Activated CD4-positive, alpha-beta T cell treated with anti-CD3 and anti-CD28 coated beads, Interleukin-2, amount 10 ng/mL, durations not matched to agents 24 days and 14 days (primary cell): ENCODE measurements at places on chromosomes 16 and 17.

GRCh38 chr16:2142942-2143877, 5.2 kb upstream of the RAB26 start:
- H3K4me3 ChIP-seq, result no peak overlapping the region
- H3K27ac ChIP-seq, result no peak overlapping the region
- peaks cover 2% of the 10 kb centered on the region for H3K4me1 ChIP-seq
- no peaks in the 10 kb centered on the region for H3K36me3 ChIP-seq
- no peak for DNase-seq
- H3K27me3 ChIP-seq, result peaks cover 6% of the 10 kb centered on the region

GRCh38 chr17:75476271-75476671, 19.8 kb downstream of the TMEM94 start:
- DNase-seq, result no peak
- no peak overlapping the region for H3K4me3 ChIP-seq
- no peak overlapping the region for H3K27ac ChIP-seq
- H3K36me3 ChIP-seq, result peaks cover 21% of the 10 kb centered on the region
- peaks cover 2% of the 10 kb centered on the region for H3K4me1 ChIP-seq

DNA sequence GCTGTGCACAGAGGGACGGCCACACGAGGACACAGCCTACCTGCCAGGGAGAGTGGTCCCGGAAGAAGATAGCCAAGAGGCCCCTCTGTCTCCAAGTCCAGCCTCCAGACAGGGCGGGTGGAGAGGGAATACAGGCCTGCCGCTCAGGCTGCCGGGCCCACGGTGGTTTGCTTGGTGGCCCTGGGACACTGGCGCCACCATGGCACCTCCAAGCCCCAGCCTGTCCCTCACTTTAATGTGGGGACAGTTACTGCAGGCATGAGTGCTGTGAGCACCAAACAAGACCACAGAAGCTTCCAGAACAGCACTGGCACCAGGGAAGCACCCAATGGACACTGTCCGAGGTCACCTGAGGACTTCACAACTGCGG, 22.0 kb upstream of the CHMP6 start:
- DNase-seq, result no peak
- H3K27ac ChIP-seq, result no peak overlapping the region
- H3K4me3 ChIP-seq, result no peak overlapping the region
- H3K27me3 ChIP-seq, result peaks cover 2% of the 10 kb centered on the region
- H3K36me3 ChIP-seq, result peaks cover 12% of the 10 kb centered on the region

DNA sequence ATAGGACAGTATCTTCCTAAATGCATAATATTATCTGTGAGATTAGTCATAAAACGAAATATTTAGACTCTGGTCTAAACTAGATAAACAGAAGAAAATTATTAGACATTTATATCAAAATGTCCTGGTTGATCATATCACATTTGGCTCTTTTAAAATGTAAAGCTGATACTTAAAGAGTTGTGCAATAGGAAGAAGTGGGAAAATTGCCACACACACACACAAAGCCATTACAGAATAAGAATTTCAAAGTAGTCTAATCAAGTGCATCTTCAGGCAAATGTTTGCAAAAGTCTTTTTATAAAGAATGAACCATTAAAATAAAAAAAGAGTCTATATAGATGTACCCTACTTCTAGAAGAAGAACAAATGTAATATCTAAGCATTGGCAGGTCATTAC, 301.7 kb downstream of the KIF2B start:
- H3K27ac ChIP-seq, result no peak overlapping the region
- H3K36me3 ChIP-seq, result no peaks in the 10 kb centered on the region
- no peaks in the 10 kb centered on the region for H3K27me3 ChIP-seq
- DNase-seq, result no peak

DNA sequence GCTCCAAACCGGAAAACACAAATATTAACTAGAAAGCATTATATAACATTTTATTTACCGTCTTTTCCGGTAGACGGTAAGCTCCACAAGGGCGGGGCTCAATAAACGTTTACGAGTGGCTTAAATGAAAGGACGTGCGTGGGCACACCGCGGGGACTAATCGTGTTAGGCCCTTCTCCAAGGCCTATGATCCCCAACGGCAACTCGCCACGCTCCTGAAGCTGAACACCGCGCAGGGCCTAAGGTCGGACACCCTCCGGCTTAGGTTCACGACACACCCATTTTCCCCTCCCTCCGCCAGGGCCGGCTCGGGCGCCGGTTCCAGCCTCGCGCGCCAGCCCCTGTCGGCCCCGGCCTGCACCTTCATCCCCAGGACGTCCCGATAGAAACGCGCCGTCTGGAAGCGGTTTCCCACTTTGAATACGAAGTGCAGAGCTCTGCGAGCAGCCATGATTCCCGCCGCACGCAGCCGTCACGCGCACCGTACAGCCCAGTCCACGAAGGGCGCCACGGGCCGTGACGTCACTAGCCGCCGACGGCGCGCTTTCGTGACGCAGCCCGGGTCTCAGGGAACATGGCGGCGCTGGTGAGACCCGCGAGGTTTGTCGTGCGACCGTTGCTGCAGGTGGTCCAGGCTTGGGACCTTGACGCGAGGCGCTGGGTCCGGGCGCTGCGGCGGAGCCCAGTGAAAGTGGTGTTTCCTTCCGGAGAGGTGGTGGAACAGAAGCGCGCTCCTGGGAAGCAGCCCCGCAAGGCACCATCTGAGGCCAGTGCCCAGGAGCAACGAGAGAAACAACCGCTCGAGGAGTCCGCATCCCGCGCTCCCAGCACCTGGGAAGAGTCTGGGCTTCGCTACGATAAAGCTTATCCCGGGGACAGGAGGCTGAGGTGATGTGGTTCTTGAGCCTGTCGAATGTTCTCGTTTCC, at the start of the genes GLOD4 and MRM3:
Gene GLOD4 (minus strand): TSS at position 476 of the 927 bp plus-strand sequence. CDS start 25 bp downstream, at position 451.
Gene MRM3 (plus strand): TSS at position 549 of the 927 bp plus-strand sequence. CDS start 26 bp downstream, at position 575.
- H3K27ac ChIP-seq, result peak within 1 kb of the TSS; percentile 92
- H3K36me3 ChIP-seq, result peaks cover 42% of the 10 kb centered on the region
- H3K27me3 ChIP-seq, result no peaks in the 10 kb centered on the region
- peak within 1 kb of the TSS; percentile 96 for H3K4me3 ChIP-seq
- H3K4me1 ChIP-seq, result peaks cover 26% of the 10 kb centered on the region

GRCh38 chr16:3748307-3748706, 31.0 kb upstream of the TRAP1 start:
- no peak for DNase-seq
- peaks cover 12% of the 10 kb centered on the region for H3K4me1 ChIP-seq
- H3K27ac ChIP-seq, result no peak overlapping the region
- no peak overlapping the region for H3K4me3 ChIP-seq

DNA sequence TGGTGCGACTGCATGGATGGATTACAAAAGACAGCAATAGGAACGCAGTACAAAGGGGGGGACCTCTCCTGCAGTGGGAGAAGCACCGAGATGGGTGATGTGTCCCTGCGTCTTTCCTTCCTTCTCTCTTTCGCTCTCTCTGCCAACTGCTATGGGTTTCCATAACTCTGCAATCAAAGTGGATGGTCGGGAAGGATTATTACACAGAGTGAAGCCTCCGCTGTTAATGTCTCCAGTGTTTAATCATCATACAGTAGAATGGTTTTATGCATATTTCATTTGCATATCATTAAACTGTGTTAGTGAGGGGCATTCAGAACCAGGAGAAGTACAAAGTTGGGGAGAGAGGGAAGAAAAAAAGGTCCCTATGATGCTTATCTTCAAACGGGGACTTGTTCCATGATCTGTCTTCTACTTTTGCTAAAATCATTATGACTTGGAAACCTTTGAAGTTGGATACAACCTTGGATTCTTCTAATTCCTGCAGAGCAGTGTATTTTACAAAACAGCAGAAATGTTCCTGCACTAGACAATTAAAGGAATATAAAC, 255.9 kb upstream of the PMFBP1 start:
- no peaks in the 10 kb centered on the region for H3K4me1 ChIP-seq
- no peak overlapping the region for H3K27ac ChIP-seq
- H3K36me3 ChIP-seq, result no peaks in the 10 kb centered on the region
- DNase-seq, result no peak
- H3K27me3 ChIP-seq, result no peaks in the 10 kb centered on the region

DNA sequence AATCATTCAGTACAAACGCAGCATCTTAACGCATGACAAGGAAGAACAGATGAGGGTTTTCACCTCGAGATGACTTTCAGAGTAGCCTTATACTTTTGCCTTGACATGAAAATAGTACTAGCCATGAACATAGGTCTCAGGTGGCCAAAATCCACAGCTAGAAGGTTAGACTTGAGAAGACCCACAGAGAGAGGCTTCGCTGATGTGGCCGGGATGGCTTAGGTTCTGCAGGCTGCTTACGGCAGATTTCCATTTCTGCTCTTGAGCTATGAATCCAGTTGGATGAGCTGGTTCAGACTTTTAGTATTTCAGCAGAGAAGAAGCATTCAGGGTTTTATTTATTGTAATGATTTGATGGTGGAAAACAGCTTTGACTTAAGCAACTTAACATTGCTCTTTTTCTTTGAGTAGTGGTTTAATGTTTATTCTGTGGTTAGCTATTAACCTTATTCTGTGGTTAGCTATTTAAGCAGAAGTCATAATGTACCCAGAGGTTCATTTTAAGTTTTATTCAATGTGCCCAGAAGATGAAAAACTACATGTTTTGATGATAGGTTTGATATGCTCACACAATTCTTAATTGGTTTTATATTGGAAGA, 7.6 kb downstream of the KRT24 start:
- peak; percentile 34 for DNase-seq
- peaks cover 46% of the 10 kb centered on the region for H3K27me3 ChIP-seq
- H3K36me3 ChIP-seq, result no peaks in the 10 kb centered on the region
- H3K4me3 ChIP-seq, result no peak overlapping the region
- H3K4me1 ChIP-seq, result no peaks in the 10 kb centered on the region

- peak overlapping the region; percentile 58 for H3K4me3 ChIP-seq
- peak overlapping the region; percentile 84 for H3K27ac ChIP-seq
- H3K4me1 ChIP-seq, result peaks cover 77% of the 10 kb centered on the region
- DNase-seq, result peak; percentile 89
- no peaks in the 10 kb centered on the region for H3K27me3 ChIP-seq
Measured at GRCh38 chr16:89409161-89409711, 81.1 kb downstream of the ANKRD11 start.

- peaks cover 35% of the 10 kb centered on the region for H3K36me3 ChIP-seq
- peak; percentile 91 for DNase-seq
- H3K4me3 ChIP-seq, result peak overlapping the region; percentile 64
- no peaks in the 10 kb centered on the region for H3K27me3 ChIP-seq
- H3K4me1 ChIP-seq, result peaks cover 44% of the 10 kb centered on the region
Measured at GRCh38 chr17:35022536-35023063, 40.9 kb downstream of the RFFL start.

GRCh38 chr17:81323411-81323868, 28.3 kb upstream of the SLC38A10 start:
- no peaks in the 10 kb centered on the region for H3K27me3 ChIP-seq
- no peaks in the 10 kb centered on the region for H3K36me3 ChIP-seq
- H3K4me1 ChIP-seq, result no peaks in the 10 kb centered on the region
- DNase-seq, result no peak
- H3K27ac ChIP-seq, result no peak overlapping the region

GRCh38 chr17:42251115-42251514, 25.1 kb downstream of the STAT5B start:
- no peak overlapping the region for H3K4me3 ChIP-seq
- no peaks in the 10 kb centered on the region for H3K27me3 ChIP-seq
- H3K36me3 ChIP-seq, result peaks cover 31% of the 10 kb centered on the region

- no peaks in the 10 kb centered on the region for H3K36me3 ChIP-seq
- no peaks in the 10 kb centered on the region for H3K4me1 ChIP-seq
- H3K27me3 ChIP-seq, result no peaks in the 10 kb centered on the region
- H3K27ac ChIP-seq, result no peak overlapping the region
- H3K4me3 ChIP-seq, result no peak overlapping the region
- DNase-seq, result no peak
Measured at GRCh38 chr17:70120425-70120824, 45.4 kb downstream of the KCNJ16 start.

DNA sequence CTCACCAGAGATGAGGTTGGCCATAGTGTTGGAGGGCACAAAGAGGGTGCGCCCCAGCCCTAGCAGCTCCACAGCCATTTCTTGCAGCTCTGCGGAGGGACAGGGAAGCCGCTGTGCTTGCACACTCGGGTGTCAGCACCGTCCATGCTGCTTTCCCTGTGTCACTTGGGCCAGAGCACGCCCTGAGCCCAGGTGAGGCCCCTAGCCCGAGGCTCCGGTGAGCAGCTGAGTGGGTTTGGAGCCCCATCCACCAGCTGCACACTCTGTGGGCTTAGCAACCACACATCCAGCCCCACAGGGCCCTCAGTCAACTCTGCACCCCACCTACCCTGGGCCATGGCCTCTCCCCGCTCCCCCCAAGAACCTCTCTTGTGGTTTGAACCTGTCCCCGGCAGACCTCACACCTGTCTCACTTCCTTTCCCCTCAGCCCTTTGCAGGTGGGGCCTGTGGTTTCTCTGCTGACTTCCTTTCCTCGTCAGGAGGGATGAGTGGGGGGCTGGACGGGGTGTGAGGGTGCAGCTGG, 20.7 kb downstream of the TMEM235 start:
- no peaks in the 10 kb centered on the region for H3K27me3 ChIP-seq
- DNase-seq, result peak; percentile 91
- peak overlapping the region; percentile 84 for H3K27ac ChIP-seq
- no peaks in the 10 kb centered on the region for H3K36me3 ChIP-seq
- H3K4me3 ChIP-seq, result peak overlapping the region; percentile 85

DNA sequence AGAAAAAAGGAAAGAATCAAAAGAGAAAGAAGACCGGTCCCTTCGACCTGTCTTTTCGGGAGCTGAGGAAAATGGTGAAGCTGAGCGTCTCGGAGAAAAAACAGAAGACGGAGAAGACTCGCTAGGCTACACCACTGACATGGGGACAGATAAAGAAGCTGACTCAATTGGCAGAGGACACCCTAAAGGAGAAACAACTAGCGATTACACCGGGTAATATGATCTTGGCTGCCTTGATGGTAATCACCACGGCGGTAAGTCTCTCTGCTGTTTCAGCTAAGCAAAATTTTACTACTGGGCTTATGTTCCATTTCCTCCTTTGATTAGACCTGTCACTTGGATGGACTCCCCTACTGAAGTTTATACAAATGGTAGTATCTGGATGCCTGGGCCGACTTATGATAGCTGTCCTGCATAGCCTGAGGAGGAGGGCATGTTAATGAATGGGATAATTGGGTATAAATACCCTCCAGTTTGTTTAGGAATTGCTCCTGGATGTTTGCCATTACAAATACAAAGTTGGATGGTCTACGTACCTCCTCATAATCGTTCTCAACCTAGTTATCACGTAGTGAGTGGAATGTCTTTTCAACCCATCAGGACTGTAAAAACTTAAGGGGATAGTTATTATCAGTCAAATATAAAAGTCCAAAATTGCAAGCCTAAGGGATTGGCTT, 24.1 kb downstream of the ALOX15B start:
- no peak overlapping the region for H3K27ac ChIP-seq
- H3K27me3 ChIP-seq, result peaks cover 62% of the 10 kb centered on the region
- H3K4me3 ChIP-seq, result peak overlapping the region; percentile 5
- H3K4me1 ChIP-seq, result peaks cover 5% of the 10 kb centered on the region

GRCh38 chr16:23852794-23853562, 17.2 kb downstream of the PRKCB start:
- no peak overlapping the region for H3K4me3 ChIP-seq
- no peaks in the 10 kb centered on the region for H3K27me3 ChIP-seq
- peaks cover 47% of the 10 kb centered on the region for H3K36me3 ChIP-seq
- DNase-seq, result no peak

GRCh38 chr16:17027488-17028129, 443.2 kb downstream of the XYLT1 start:
- H3K4me3 ChIP-seq, result peak overlapping the region; percentile 45
- no peaks in the 10 kb centered on the region for H3K27me3 ChIP-seq
- DNase-seq, result no peak
- H3K4me1 ChIP-seq, result peaks cover 22% of the 10 kb centered on the region
- H3K36me3 ChIP-seq, result no peaks in the 10 kb centered on the region

GRCh38 chr17:82974136-82974952, 105.1 kb upstream of the METRNL start:
- no peaks in the 10 kb centered on the region for H3K36me3 ChIP-seq
- H3K4me1 ChIP-seq, result peaks cover 15% of the 10 kb centered on the region
- H3K27ac ChIP-seq, result no peak overlapping the region
- no peak overlapping the region for H3K4me3 ChIP-seq
- no peaks in the 10 kb centered on the region for H3K27me3 ChIP-seq
